Activated CD8-positive, alpha-beta memory T cell treated with anti-CD3 and anti-CD28 coated beads for 1 hour (primary cell): ENCODE measurements at places on chromosomes 5 and 9.

GRCh38 chr5:52702877-52703276 is 84.8 kb upstream of the ITGA1 start:
- DNase-seq, result no peak

- no peak for DNase-seq
These were observed 524.1 kb downstream of the TMEM38B start for GRCh38 chr9:106218427-106218826.

DNA sequence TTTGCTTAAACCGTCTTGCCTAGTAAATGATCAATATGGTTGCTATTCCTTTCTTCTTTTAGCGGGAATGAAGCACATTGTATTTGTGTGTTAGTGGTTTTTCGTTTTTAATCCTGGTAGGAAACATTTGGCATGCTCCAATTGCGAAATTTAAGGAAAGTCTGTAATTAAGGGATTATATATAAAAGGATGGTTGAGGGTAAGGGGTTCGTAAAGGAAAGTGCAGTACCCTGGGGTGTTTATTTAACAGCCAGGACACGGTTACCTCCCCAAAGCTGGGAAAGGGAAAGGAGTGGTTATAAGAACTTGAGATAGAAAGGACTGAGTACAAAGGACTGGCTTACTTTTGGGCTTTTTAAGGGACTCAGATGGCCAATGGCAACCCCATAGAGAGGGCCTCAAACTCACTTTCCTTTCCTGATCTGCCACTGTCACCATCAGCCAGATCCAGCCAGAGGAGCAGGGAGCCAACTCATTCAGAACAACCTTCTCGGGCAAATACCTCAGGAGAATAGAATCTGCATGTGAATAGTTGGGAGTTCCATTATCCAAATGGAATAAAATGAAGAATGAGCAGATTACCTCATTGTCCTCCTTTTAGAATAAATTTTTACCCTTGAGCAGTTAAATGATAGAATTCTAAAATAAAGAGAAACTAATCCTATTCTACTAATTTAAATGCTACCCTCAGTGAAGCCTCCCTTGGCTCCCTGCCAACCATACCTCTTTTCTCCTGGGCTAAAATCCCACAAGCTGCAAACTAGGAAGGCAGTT is 117.7 kb downstream of the SNCAIP start:
- DNase-seq, result no peak

DNA sequence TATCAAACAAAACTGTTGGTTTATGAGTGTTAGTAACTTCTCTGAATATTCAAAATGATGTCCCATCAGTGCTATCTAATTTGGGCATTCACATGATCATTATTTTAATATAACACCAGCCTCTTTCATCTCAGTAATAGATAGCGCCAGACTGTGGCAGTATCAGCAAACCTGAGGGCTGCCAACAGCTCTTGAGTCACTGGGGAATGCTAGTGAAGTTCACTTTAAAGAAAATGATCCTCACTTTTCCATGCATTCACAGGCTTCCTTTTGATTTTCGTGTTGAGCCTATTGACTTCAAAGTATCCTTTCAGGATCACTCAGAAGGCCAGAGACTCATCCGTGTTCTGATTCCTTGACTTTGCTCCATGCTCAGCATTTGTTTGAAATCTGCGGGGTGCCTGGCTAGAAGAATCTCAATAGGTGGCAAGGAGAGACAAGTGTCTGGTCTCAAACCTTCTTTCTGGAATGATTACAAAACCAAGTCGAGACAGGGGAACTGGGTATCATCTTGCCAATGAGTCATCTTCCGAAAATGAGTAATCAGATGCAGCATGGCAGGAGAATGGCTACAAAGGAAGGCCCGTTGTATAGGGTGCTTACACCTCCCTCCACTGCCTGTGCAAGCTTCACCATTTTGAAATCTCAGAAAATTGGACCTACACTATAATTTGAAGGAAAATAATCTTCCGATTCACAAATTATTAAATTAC is 509.1 kb downstream of the RASEF start:
- DNase-seq, result no peak

- no peak for DNase-seq
These were observed 135.5 kb downstream of the CEMIP2 start for GRCh38 chr9:71632776-71633175.

- no peak for DNase-seq
These were observed 252.8 kb downstream of the MAST4 start for GRCh38 chr5:66848749-66849641.

GRCh38 chr9:136492978-136493522 is 10.2 kb upstream of the SEC16A start:
- no peak for DNase-seq

GRCh38 chr5:166068547-166069335 is 2222.7 kb upstream of the WWC1 start:
- DNase-seq, result no peak

- no peak for DNase-seq
These were observed 515 bp downstream of the LCP2 start for GRCh38 chr5:170296935-170297588.

GRCh38 chr9:83106772-83107171 is 43.8 kb upstream of the RASEF start:
- DNase-seq, result no peak

- DNase-seq, result no peak
These were observed 361.2 kb upstream of the RIOK2 start for GRCh38 chr5:97544240-97544639.

DNA sequence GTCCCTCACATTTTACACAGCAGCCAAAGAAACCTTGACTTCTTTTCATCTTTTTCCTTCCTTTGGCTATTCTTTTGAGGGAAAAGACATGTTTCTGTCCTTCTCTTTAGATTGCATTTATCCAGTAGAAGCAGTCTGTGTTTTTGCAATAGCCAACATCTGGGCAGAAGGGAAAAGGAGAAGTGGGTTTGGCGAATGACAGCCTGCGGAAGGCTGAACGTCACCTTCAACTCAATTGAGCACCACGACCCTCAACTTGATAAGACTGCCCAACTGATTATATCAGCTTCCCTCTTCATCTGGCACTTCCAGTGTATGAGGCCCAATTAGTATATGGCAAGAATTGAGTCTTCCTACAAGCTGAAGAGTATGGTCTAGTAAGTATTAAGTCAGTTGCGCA is 1997.6 kb upstream of the WWC1 start:
- DNase-seq, result no peak

DNA sequence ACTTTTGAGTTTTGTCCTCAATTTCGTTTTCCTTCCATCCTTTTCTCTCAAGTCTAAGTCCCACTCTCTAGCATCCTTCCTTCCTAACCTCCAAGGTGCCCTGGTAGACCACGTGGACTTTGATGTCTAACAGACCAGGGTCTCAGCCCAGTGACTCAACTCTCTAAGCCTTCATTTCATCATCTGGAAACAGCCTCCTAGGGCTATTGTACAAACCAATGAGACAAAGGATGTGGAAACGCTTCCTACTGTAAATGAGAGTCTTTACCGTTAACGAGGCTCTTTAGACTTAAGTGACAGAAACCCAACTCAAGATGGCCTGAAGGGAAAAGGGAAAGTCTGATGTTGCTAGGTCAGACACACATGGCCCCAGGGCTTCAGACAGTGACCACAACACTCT is 49.2 kb upstream of the CPLX2 start:
- DNase-seq, result no peak

GRCh38 chr5:68538814-68539420 is 323.4 kb downstream of the PIK3R1 start:
- no peak for DNase-seq

DNA sequence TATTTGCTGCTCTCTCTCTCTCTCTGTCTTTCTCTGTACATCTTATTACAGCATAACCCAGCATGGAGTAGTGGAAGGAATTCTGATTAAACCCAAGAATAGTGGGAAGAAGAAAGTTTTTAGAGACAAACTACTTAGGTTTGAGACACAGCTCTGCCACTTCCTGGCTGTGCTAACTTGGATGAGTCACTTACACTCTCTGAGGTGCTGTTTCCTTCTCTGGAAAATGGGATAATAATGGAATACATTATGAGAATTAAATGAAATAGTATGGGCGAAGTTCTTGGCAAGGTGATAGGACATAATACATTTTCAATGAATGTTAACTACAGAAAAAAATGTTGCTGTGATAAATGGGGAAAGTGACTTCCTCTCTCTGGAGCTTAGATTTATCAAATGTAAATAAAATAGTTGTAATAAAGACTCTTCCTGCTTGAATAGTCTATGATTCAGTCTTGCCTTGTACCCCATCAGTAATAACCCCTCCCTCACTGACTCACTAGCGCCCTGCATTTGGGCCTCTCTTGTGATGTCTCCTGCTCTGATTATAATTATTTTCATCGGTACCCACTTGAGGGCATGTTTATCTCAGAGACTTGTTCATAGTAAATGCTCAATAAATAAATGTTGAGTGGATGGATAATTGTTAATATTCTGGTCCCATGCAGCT is 27.6 kb downstream of the KIF4B start:
- no peak for DNase-seq

DNA sequence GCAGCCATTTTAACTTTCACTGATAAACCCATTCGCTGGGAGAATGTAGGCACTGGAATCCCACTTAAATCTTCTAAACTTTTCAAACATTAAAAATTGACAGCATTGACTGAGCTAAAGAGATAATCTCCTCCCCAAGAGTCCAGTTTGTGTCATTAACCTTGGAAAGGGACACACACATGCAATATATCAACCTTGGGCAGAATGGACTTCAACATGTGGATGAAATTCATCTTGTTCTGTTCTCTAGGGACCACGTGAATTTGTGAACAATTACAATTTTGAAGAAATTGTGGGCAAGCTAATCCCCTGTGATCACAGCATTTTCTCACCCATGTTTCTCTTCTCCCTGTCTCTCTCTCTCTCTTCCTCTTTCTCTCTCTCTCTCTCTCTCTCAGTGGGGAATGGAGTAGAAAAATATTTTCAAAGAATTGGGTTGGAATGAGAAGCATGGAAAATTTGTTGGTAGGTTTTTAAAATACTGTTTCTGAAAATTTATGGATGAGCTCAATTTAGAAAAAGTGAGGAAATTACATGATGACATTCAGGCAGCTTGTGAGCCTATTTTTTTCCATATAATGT is 553.7 kb downstream of the EBF1 start:
- DNase-seq, result no peak

DNA sequence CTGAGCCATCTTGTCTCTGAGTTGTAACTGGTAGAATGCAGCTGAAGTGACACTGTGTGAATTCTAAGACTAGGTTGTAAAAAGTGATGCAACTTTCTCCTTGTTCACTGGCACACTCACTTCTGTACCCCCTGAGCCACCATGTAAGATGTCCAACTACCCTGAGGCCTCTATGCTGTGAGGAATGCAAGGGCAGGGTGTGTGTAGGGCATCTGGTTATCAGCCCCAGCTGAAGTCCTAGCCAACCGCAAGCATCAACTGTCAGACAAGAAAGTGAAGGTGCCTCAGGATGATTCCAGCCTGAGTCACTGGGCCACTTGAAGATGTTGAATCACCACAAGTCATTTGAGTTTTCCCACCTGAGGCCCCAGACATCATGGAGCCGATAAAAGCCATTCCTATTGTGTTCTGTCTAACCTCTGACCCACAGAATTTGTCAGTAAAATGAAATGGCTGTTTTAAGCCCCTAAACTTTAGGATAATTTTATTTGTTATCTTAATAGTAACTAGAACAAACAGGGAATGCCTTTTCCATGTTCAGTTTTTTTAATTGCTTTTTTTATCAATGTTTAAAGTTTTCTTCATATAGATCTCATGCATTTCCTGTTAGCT is 18.7 kb upstream of the RHOBTB3 start:
- DNase-seq, result no peak

- DNase-seq, result no peak
These were observed 37.2 kb downstream of the EGR1 start for GRCh38 chr5:138502521-138502920.

DNA sequence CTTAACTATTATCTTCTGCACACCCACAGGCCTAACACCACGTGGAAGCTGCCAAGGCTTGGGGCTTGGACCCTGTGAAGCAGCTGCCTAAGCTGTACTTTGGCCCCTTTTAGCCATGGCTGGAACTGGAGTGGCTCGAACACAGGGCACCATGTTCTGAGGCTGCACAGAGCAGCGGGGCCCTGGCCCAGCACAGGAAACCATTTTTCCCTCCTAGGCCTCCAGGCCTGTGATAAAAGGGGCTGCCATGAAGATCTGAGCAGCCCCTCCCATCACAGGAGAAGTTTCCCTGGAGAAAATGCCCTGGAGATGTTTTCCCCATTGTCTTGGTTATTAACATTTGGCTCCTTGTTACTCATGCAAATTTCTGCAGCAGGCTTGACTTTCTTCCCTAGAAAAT is 126.3 kb downstream of the MELK start:
- DNase-seq, result no peak

GRCh38 chr5:13939638-13940037 is 4.8 kb downstream of the DNAH5 start:
- no peak for DNase-seq

- DNase-seq, result no peak
These were observed 31.1 kb downstream of the MORN5 start for GRCh38 chr9:122190597-122191381.

DNA sequence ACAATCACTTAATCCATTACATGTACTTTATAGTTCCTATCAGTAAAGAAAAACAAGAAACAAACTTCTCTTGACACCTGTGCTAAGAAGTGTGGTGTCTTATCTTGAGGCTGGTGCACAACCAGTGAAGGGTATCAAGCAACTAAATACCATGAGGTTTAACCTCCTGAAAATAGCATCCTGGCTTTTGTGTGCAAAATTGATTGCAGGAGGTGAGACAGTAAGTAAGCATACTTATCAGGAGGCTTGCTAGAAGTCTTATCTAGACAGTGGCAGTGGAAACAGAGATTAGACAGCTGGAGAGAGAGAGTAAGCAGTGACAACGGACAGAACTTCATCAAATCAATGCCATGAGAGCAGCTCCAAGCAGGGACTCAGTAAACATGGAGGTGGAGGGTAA is 730.3 kb downstream of the DNAH5 start:
- DNase-seq, result no peak

DNA sequence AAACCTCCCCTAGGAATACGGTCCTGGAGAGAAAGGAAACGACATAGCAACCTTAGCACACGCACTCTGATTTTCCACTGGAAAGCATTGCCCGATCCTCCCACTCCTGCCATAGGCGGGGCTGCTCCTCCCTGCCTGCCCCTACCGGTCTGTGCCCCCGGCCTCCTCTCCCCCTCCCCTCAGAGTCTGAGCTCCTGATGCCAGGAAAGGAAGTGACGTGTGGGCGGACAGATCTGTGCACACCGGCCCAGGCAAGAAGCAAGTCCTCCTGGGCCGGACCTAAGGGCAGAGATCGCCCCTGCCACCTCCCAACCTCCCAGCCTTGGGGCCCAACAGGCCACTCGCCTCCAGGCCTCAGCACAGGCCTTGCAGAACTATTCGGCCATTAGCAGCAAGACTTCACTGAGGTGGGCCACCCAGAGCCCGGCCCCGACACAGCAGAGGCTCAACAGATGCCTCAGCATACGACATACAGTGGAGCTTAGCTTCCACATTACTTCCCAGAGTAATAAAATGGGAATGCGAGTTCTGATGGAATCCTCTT is 7.2 kb downstream of the NINJ1 start:
- DNase-seq, result no peak

- DNase-seq, result peak; percentile 7
These were observed 69.3 kb upstream of the NIPAL4 start for GRCh38 chr5:157390551-157391297.

GRCh38 chr5:40798801-40799210 is 632 bp upstream of the PRKAA1 start:
- no peak for DNase-seq
